Mucosa of descending colon (tissue), 3 donors: ENCODE measurements at places on chromosomes 1 and 21. TPM values are rescaled to one million over a fixed set of nuclear protein-coding genes. Genes with fewer than 3 reads are reported as not detected.

DNA sequence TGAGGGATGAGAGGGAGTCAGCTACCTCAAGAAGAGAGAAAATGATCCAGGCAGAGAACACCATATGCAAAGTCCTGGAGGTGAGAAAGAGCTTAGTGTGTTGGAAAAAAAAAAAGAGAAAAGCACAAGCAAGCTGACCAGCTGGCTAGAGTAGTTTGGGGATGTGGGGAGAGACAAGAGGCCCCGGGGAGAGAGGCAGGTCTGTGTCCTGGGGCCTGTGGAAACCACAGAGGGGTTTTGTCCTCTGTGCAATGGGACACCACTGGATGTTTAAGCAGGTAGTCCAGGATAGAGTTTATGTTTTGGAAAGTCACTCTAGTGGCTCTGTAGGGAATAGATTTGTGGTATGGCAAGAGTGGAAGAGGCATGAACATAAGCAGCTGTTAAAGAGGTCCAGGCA lies 14.4 kb upstream of the CHI3L1 start:
- no peak for DNase-seq

- DNase-seq: no peak
These were observed 37.7 kb upstream of the DDAH1 start for GRCh38 chr1:85502625-85503083.

DNA sequence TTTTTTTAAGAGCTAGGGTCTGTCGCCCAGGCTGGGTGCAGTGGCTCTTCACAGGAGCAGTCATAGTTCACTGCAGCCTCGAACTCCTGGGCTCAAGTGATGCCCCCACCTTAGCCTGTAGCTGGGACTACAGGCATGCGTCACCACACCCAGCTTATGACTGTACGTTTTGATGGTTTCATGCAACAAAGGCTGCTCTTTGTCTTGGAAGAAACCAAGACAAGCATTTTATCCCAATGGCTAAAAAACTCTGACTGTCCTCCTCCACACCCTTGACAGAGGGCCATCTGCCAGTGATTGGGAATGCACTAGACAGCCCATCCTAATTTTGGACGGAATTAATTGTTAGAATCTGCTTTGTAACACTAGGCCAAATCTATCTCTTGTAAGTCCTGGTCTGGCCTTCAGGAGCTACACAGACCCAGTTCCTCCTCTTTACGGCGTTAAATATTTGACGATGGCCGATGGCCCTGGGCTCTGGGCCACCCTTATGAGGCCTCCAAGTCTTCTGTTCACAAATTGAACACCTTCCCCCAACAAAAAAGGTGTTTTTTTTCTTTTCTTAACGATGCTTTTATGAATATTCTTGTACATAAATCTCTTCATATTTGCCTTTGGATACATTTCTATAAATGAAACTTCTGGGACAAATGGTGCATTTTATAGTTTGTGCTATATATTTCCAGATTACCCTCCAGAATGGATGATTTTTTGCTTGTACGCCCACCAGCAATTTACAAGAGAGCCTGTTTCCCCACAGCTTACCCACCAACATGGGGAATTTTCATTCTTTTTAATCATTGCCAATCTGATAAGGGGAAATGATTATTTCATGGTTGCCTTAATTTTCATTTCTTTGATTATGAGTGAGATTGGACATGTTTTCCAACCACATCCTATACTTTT lies 104.8 kb upstream of the SLC25A33 start:
- no peak for DNase-seq

- no peak for DNase-seq
These were observed 464.6 kb upstream of the PKN2 start for GRCh38 chr1:88219521-88219920.

GRCh38 chr1:21868941-21869454 lies 56.9 kb downstream of the LDLRAD2 start:
- DNase-seq: no peak

- DNase-seq: no peak
These were observed 1.5 kb upstream of the ARHGEF10L start for GRCh38 chr1:17538010-17538409.

GRCh38 chr21:45543371-45543709 lies 1.1 kb upstream of the SLC19A1 start:
- peak; percentile 41 for DNase-seq

- no peak for DNase-seq
These were observed 185.9 kb downstream of the CACNA1E start for GRCh38 chr1:181669246-181669645.

DNA sequence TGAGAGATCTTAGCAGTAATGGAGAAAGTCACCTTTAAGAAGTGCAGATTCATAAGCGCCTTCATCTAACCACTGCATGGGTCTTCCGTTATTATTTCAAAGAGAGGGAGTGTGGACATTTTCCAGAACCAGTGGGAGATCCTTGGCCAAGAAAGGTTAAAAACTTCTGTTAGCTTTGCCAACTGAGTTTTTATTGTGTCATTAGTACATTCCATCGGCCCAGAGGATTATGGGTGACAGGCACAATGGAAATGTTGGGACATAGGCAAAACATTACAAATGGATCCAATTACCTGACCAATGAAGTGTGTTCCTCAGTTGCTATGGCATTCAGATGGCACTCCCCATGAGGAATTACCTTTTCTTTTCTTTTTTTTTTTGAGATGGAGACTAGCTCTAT lies 115.5 kb downstream of the PPIAL4G start:
- no peak for DNase-seq

DNA sequence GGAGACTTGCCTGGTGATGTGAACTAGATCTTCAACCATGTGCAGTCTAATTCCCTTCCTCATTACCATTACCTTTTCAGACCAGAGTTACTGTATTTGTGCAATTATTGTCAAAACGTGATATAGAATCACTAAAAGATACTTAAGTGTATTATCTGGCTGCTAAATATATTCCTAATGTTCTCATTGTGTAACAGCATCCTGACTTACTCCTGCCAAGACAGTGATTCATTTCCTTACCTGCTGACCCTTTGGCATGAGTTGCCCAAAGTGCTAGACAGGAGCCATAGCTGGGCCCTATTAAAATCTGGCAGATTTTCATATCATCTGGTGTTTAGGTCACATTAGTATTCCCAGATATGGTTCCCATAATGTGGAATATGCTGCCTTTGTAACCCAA lies 598.3 kb upstream of the CAMK1G start:
- DNase-seq: no peak

- no peak for DNase-seq
These were observed 1.0 kb upstream of the SYNJ1 start for GRCh38 chr21:32728848-32729247.

DNA sequence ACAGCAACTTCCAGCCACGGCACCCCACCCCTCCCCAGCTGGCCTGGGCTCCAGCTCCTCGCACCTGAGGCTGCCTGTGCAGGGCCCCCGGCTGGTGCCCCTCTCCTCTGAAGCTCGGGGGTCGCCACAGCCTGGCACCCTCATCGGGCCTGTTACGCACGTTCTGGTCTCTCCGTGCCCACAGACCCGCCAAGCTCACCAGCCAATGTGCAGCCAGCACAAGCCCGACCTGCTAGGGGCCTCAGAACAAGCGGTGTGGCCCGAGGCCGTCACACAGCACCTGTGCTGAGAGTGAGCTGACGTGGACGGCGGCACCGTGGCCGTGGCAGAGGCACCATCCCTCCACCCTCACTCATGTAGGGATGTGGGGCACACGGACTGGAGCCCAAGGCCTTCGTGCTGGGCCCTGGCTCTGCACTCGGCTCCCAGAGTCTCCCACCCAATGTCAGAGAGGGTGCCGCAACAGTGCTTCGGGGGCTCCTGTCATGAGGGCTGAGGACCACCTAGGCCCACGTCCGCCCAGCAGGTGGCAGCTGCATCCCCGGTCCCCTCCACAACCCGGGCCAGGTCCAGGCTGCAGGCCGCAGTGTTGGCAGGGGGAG lies 4.4 kb upstream of the SAMD11 start:
- peak; percentile 16 for DNase-seq

DNA sequence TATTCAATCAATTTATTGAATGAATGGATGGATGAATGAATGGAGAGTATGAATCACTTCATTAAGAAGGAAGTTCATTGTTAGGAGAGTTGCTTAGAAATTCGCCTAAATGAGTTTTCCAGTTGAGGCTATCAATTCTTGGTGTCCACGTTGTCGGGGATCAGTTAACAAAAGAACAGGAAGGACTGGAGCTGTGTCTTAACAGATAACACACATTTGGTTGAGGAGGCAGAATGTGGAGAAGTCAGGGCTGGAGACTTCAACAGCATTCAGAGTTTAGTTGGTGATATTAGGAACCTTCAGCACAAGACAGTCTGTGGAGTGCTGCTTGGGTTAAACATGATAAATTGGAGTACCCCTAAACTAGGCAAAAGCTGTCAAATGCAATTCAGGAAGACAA lies 33.7 kb downstream of the ZBTB18 start:
- DNase-seq: no peak

- no peak for DNase-seq
These were observed 12.7 kb downstream of the TRPM2 start for GRCh38 chr21:44365967-44366585.

DNA sequence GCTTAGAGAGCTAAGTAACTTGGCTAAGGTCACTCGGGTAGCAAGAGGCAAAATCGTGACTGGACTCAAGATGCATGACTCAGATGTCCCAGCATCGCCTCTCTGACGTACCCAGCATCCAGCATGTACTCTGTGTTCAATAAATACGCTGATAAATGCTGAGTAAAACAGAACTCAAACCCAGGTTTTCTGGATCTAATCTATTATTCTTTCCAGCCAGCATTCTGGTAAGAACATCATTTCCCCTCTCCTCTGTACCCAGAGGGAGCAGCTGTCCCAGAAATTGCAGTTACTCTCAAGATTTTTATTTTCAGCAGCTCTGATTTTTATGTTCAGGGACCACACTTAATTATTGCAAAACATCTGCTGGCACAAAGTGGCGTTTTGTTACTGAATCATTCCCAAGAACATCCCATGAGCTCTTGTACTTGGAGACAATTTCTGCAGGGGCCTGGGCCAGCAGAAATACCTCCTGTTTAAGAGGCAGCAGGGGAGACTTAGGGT lies 249.0 kb downstream of the PRDM2 start:
- no peak for DNase-seq

CSDE1 gene
- 934 TPM for total RNA-seq

RGS2 gene
- total RNA-seq: 35.4 TPM

TRIM63 gene
- total RNA-seq: not detected

EFCAB7 gene
- total RNA-seq: 4.9 TPM

LYPLA2 gene
- total RNA-seq: 89.0 TPM

SIK1 gene
- total RNA-seq: 40.5 TPM

BSND gene
- total RNA-seq: not detected

DENND2D gene
- 42.2 TPM for total RNA-seq

EXO1 gene
- 2.1 TPM for total RNA-seq
